ENCODE measurements at places on chromosomes 3 and 15. TPM values are rescaled to one million over a fixed set of nuclear protein-coding genes. Genes with fewer than 3 reads are reported as not detected.

GRCh38 chr15:92656089-92656488 lies 514 bp upstream of the FAM174B start:
- DNase-seq: no peak

CPA3 gene
- total RNA-seq: 48.6 TPM

ZNF592 gene
- total RNA-seq: 34.8 TPM

MUC13 gene
- total RNA-seq: 0.18 TPM

- no peak for DNase-seq
Measured at GRCh38 chr15:58383876-58384275, 47.9 kb upstream of the LIPC start.

GRCh38 chr3:144381607-144382006 lies 410.0 kb downstream of the DIPK2A start:
- DNase-seq: no peak

GRCh38 chr3:125386811-125387210 lies 11.7 kb upstream of the ZNF148 start:
- no peak for DNase-seq

All from lower lobe of right lung (tissue), 2 donors.